ENCODE measurements at places on chromosomes 1 and 21.
A peak's percentile ranks its signal among the peaks of the same experiment; 100 is the strongest.

GRCh38 chr1:81186261-81186660 lies 614.5 kb upstream of the ADGRL2 start:
- DNase-seq, result no peak

DNA sequence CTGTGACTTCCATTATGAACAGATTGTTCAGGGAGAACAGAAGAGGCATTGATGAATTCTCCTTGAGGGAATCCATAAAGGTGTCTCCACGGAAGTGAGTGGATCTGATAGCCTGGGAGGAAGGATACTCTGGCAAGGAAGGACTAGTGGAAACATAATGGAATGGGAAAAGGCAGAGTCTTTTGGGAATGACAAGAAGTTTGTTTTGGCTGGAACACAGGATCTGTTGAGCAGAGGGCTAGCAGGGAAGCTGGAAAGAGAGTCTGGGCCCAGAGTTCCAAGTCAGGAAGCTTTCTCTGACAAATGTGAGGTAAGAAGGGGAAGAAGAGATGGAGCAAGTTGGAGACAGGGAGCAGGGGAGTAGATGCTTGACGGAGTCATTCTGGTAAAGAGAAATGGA lies 8.1 kb downstream of the ADAMTS5 start:
- DNase-seq, result no peak

GRCh38 chr1:44721485-44722361 lies 9.2 kb downstream of the RNU5D-1 start:
- DNase-seq, result no peak

GRCh38 chr1:160951443-160952128 lies 3.0 kb downstream of the ITLN2 start:
- peak; percentile 61 for DNase-seq

DNA sequence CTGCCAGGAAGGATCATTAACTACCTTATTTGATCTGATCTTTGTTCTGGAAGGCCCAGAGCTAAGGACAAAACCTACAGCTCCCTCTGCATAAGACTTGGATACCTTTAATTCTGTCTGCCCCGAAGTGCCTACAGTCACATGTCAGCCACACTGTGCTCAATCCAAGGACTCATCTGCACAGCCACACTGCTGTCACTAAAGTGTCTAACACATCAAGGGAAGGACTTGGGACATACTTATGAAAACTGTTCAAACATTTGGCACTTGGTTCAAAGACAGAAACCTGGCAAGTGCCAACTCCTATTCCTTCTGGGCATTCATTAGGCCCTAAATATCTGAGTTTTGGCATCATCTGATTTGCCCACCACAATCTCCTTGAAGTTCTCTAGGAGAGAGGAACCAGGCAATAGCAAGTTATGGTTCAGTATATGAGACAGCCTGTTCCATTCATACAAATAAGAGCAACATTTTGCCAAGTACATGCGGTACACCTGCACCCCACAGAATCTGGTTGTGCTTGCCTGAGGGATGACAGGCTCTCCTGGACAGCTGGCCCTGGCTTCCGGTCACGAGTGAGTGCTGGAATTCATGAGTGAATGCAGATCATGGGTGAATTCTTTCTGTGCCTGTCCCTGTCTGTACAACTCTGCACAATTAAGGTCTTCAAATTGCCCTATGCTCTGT lies 105.9 kb downstream of the KCNK1 start:
- no peak for DNase-seq

- DNase-seq, result no peak
Measured at GRCh38 chr1:173477286-173478093, at the start of gene PRDX6. Gene PRDX6, plus strand, starts transcription at chr1:173477335. Its CDS starts 63 bp downstream, at chr1:173477398.

DNA sequence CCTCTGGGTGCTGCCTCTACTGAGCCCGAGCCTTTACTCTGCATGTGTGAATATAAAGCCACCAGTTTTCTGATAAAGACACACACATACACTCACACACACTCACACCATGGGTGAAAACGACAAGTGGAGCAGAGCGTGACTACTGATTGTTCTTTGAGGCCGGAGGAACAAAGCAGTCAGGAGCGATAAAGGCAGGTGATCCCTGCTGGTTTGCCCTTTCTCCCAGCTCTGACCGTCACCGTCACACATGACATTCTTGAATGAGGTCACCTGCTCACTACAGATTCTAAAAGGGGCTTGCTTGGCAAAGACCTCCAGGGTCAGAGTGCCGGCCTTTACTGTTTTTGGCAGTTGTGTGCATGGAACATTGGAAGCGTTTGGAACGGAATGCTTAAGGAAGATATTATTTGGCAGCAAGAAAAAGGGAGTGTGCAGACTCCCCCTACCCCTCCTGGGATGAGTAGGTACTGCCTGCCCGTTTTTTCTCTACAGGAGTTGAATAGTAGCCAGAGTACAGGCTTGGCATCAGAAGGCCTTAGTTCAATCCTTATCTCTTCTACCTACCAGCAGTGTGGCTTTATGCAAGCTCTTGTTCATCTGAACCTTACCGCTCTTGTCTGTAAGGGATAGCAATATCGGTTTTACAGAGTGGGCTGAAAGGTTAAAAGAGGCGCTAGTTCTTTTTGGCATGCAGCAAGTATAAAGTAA lies 79.7 kb downstream of the PBX1 start:
- DNase-seq, result no peak

DNA sequence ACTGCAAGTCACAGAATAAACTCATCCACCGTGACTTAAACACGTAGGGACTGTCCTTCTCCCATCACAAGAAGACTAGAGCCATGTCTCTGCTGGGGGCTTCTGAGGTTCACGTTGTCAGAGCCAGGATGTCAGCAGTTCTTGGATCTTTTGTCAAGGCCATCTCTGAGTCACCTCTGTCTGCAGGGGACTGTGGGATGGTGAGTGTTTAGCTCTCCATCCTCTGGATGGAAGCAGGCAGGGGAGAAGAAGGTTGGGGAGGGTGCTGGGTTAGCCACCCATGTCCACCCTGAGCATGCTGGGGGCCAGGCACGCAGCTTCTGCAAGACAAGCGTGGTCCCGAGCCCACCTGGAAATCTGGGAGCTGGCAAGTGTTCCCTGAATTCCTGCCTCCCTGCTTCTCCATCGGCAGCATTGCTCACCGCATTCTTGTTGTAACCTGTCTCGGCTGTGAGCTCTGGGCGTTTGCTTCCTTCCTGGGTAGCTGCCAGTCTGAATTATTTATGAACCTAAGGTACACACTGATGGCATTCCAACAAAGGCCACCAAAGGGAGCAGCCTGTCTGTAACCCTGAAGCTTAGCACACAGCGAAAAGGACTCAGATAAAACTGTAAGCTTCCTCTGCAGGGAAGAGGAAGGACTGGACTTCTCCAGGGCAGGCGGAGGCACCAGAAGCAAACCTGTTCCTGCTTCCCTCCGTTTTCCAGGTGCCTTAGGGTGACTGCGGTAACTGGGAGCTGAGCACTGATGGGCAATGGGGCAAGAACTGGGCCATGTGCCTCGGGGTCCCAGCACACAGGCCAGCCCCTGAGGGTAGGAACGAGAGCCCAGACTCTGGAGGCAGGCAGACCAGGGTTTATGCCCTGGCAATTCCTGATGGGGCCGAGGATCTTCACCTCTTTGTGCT lies 88.6 kb downstream of the RIPK4 start:
- DNase-seq, result no peak

DNA sequence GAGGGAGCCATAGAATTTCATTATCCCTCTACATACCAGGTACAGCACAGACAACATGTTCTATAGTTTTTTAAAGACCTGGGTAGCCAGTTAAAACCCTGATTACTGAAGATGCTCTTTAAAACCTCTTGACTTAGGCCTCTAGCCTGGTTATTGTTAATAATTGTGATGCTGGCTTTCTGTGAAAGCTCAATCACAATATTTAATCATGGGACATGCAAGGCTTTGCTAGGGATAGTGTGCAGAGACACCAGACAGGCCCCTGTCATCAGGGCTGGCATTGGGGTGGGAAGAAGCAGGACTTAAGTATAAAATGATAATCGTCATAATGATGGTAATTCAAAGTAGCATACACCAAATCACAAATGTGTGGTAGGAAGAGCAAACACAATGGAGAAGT lies 274.4 kb downstream of the PTBP2 start:
- no peak for DNase-seq

DNA sequence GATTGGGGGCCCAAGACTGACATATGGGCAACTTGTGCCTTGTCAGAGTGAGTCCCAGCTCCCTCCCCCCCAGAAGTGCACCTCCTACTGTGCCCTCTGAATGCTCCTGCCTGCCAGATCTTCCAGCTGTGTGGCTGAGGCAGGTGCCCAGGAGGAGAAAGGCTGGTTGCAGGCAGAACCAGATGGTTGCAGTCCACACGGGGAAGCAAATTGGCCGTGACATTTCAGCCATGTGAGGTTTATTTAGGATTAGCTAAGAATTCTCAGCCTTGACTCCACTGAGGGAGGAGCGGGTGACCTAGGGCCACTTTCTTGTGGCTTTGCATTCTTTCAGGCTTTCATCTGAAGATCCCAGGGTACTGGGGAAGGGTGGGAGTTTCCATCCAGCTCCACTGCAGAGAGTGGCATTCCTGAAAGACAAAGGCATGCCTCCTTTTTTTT lies 33.8 kb downstream of the PEX14 start:
- DNase-seq, result no peak

GRCh38 chr1:230459465-230459864 lies 33.3 kb upstream of the PGBD5 start:
- DNase-seq, result no peak

- no peak for DNase-seq
Measured at GRCh38 chr1:192604979-192605620, 29.5 kb downstream of the RGS1 start.

DNA sequence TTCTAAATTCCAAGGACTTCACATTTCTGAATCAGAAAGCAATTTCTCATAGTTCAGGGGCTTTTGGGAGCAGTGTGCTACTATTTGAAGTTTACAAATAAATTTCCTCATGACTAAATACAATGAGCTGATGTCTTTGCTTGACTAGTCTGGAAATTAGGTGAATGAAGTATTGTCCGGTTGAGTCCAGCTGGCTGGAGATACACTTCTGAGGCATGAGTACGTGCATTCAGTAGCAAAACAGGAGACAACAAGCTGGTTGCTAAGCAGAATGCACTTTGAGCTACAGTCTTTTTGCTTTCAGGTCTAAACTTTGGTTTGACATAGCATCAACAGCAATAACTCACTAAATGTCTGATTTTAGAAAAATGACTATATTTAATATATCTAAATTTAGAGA lies 27.1 kb downstream of the ZNHIT6 start:
- DNase-seq, result no peak

DNA sequence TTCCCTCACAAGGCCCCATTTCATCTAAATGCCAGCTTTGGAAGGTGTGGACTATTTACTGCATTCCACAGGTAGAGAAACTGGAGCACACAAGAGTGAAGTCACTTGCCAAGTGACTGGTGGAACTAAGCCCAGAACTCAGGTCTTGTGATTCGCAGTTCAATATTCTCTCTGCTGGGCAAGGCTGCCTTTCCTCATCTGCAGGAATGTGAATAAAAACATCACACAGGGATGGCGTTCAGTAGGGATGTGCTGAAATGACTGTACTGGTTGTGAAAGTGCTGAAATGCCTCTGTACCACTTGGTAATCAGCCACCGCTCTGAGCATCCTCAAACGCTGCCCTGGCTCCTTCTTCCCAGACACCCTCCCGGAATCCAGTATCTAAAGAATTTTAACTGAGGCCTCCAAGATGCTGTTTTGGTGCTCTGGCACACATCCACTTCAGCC lies 145.6 kb downstream of the HIVEP3 start:
- no peak for DNase-seq

GRCh38 chr1:178308438-178308837 lies 188.3 kb downstream of the CLEC20A start:
- no peak for DNase-seq
